Posterior cingulate gyrus (tissue), 11 donors: ENCODE measurements at places on chromosomes 5 and 9.

- no peak for DNase-seq
Measured at GRCh38 chr9:134064711-134065110, 3.1 kb downstream of the BRD3 start.

DNA sequence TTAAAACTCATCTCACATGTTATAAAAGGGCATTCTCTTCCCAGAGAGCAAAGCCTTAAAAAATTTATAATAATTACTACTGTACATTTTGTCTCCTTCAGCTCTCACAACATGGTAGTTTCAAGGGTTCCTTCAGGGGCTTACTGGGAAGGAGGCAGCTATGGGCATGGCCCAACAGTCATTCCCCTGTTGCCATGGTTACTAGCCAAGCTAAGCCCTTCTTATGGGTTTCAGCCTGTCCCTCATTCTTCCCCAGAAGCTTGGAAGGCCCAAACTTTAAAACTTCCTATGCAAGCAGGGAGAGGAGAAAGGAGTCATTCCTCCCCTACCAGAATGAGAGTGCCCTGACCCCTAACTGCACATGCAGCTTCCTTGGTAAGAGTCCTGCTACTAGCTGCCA lies 82.2 kb upstream of the CNTLN start:
- no peak for DNase-seq

DNA sequence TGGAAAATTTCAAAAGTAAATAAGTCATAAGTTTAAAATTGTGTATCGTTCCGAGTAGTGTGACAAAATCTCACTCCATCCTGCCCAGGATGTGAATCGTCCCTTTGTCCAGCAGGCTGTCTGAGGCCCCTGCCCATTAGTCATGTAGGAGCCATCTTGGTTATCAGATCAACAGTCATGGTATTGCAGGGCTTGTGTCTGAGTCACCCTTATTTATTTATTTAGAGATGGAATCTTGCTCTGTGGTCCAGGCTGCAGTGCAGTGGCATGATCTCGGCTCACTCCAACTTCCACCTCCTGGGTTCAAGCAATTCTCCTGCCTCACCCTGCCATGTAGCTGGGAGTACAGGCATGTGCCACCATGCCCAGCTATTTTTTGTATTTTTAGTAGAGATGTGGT lies 30.2 kb downstream of the ITGA2 start:
- DNase-seq, result no peak

- no peak for DNase-seq
Measured at GRCh38 chr5:82163452-82164175, 114.5 kb downstream of the RPS23 start.

DNA sequence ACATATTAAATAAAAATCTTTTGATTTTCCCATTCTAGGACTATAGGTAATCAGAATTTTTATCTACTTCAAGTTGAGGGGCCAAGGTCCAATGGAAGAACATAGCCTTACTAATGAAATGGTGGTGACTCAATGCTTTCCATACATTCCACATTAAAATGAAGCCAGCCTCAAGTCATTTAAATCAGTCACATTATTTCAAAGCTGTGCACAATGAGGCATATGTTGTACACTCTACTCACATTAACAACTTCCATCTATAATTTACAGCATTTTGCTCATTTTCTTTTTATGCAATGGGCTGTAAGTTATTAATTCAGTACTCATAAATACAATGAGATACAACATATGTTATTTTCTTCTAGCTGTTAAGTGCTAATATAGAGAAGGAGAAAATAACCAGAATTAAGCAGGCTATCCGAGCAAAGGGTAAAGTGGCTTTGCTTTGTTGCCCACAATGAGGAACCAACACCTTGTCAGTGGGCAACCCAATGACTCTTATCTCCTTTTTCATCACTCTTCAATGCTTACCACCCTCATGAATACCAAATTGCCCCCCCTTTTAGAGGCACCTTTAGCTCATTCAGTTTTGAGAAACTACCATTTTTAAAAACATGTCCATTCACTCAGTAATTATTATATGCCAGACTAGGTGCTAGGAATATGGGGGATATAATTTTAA lies 52.4 kb downstream of the TTLL11 start:
- no peak for DNase-seq

DNA sequence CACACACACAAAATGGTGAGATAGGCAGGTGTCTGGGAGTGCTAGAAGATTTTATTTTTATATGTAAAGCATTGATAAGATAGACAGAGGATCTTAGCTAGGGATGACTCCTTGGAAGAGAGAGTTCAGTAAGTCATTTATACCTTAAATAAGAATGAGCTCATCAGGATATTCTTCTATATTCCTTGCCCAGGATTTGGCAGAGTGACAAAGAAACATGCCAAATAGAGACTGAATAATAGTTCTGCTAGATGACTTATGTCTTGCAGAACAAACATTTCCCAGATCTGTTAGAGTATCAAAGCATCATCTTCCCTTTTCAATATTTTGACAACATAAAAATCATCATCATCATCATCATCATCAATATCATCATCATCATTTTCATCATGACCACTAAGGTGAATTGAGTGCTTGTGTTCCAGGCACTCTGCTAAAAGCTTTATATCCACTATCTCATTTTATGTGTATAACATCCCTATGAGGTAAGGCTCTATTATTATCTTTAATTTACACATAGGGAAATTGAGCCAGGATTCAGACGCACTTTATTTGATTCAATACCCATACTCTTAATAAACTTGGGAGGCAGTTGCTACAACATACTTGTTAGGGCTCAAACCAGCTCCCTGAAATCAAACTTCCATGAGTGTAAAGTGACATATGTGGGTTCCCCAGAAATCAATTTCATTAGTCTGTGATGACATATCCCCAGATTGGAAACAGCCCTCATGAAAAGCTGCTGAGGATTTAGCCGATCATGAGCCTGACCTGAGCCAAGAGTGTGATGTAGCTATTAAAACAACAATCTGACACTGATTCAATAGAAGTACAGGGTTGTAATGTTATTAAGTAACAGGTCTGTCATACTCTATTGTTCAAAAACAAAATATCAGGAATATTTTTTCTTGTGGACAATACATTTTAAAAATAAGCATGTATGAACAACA lies 176.3 kb upstream of the SEMA6A start:
- DNase-seq, result no peak

- no peak for DNase-seq
Measured at GRCh38 chr9:134986957-134987356, 69.2 kb upstream of the FCN1 start.

DNA sequence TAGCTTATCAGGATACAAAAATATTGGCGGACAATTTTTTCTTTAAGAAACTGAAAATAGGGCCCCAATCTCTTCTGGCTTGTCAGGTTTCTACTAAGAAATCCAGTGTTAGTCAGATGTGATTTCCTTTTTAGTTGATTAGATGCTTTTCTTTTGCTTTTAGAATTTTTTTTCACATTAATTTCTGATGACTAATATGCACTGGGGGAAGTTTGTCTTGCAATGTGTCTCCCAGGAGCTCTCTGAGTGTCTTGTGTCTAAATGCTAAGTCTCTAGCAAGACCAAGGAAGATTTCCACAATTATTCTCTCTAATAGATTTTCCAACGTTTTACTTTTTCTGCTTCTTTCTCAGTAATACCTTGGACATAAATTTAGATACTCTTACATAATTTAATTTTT lies 559.8 kb upstream of the TYRP1 start:
- DNase-seq, result no peak

DNA sequence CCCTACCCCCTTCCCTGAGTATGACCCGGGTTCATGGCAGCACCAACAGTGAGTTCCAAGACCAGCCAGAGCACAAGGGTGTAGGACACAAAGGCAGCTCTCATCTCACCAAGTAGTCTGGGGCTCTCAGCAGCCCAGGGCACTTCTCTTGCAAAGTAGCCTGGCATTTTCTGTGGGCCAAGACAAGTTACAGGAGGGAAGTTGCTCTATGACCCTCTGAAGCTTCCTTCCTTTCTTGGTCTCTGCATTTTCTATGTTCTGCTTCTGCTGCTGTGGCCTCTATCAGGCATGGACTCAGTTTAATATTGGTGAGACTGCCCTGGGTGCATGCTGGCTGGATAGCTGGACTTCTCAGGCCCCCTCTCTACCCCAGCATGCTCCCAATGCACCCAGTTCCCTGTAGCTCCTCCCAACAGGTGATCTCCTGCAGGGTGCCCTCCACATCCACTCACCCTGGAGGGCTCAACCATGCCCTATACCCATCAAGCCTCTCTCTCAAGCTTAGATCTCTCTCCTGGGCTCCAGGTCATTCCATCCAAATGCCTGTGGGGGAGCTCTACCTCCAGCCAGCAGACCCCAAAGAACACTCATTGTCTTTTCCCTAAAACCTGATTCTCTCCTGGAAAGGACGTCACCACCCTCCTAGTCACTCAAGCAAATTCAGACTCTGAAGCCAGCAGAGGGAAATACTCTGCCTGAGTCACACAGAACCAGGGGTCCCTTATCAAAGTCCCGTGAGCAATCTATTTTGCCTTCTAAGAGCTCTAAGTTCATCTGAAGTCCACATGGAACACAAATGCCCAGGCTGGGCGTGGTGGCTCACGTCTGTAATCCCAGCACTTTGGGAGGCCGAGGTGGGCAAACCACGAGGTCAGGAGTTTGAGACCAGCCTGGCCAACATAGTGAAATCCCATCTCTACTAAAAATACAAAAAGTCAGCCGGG lies 13.8 kb downstream of the TBC1D2 start:
- peak; percentile 12 for DNase-seq

- peak; percentile 54 for DNase-seq
Measured at GRCh38 chr5:84249918-84250630, 134.6 kb downstream of the EDIL3 start.

DNA sequence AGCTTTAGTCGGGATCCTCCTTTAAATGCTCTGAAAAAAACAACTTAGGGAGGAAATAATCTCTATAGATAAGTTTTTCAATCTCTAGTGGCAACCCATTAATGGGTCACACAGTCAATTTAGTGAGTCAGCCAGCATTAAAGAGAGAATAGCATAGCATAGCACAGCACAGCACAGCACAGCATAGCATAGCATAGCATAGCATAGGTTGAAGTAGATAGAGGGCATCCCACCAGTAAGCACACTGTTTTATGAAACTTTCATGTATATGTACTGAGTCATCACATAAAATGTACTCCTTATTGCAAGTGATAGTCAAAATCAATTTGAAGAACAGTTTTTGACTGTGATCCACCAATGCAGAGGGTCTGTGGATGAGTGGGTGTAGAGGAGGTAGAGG lies 522.9 kb downstream of the CCDC171 start:
- no peak for DNase-seq

GRCh38 chr9:135334953-135335460 lies 144.6 kb upstream of the PPP1R26 start:
- peak; percentile 28 for DNase-seq

GRCh38 chr5:10701567-10702039 lies 59.4 kb downstream of the DAP start:
- DNase-seq, result no peak

DNA sequence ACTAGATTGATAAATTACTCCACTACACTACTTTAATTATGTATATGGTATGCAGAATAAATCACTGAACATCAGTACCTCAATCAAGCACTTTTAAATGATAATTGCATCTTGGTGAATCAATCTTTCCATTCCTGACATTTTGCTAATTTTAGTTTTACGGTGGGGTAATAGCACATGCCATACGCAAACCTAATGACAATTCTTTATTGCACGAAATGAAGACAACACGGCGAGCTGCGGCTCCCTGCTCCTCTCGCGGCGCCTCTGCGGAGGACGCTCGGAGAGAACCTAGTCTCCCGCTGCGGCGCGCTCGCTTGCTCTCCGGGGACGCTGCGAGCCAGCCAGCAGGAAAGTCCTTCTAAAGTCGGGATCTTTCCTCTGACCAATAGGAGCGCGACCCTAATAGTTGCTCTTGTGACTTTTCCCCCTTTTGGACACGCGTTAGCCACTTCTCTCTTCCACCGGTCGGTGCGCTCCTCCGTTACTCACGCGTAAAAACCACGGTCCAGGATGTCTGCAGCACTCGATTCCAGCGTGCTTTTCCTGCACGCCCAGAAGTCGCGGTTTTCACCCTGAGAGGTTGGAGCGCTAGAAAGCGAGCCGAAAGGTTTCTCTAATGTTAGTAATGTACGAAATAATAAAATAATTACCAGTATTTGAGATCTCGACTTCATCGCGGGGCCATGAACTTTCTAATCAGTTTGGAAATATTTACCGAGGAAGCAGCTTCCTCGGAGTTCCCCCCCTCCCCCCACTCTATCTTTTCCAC lies 1.0 kb upstream of the MEF2C start:
- DNase-seq, result peak; percentile 39

- no peak for DNase-seq
Measured at GRCh38 chr9:95118596-95118995, 198.9 kb downstream of the FANCC start.

DNA sequence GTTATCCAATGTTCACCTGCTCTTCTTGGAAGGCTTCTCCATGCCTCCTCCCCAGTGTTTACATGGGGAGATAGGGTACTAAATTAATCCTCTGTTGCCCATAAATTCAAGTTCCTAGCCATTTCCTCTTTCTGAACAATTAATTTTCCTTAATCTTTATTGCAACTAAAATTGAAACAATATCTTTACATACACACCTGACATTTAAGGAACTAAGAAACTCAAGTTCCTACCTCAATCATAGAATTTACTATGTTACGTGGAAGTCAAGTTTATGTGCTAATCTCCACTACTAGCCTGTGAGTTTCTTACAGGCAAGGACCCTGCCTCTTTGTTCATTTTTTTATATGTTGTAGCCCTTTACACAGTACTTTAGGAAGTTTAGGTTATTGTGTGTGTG lies 10.1 kb upstream of the ADRB2 start:
- no peak for DNase-seq

GRCh38 chr9:95736891-95737522 lies 138.5 kb upstream of the ERCC6L2 start:
- DNase-seq, result no peak

- no peak for DNase-seq
Measured at GRCh38 chr9:128136816-128137793, 9.6 kb upstream of the PTGES2 start.

DNA sequence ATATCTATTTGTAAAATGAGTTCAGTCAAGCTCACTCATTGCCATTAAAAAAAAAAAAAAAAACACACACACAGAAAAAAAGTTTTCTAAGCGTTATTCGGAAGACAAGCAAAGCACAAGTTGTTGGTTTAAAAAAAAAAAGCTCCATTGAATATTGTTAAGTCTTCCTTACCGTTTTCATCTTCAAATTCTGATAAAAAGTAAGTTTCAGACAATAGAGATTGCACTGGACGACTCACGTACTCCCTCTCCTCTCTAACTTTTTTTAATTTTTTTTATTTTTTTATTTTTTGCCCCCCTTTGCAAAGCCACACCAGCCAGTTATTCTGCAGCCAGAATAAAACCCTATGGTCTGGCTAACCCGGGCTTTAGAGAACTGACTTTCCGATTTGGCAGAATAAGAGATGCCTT lies 544 bp downstream of the ADAMTS6 start:
- no peak for DNase-seq

- no peak for DNase-seq
Measured at GRCh38 chr5:169281625-169282024, 19.3 kb downstream of the SLIT3 start.

- DNase-seq, result no peak
Measured at GRCh38 chr9:2319421-2319820, 302.2 kb upstream of the VLDLR start.

- DNase-seq, result no peak
Measured at GRCh38 chr5:95347506-95348120, 43.6 kb upstream of the FAM81B start.
